ENCODE measurements at places on chromosomes 1 and 21.

DNA sequence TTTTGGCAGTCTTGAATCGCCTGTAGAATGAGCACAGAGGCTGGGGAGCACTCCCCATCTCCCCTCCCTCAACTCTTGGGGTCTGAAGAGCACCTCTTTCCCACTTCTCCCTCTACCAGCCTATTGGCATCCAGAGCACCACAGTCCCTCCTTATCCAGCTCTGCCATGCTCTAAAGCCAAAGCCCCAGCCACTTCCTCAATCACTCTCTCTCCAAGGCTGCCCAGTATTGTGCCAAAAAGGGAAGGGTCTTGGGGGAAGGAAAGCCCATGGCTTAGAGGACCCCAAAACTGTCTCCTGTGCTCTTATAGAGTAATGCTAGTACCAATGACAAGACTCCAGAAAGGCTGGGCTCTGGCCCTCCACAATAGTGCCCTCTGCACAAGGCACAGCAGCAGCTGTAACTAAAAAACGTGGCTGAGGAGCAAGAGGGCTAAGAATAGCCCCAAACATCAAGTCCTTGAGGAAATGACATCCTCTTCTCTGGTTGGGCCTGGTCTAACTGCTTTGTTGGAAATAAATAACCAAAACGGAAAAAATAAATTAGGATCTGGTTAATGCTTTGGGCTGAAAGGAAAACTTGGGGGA lies 28.4 kb downstream of the SLC27A3 start:
- no peak for DNase-seq

DNA sequence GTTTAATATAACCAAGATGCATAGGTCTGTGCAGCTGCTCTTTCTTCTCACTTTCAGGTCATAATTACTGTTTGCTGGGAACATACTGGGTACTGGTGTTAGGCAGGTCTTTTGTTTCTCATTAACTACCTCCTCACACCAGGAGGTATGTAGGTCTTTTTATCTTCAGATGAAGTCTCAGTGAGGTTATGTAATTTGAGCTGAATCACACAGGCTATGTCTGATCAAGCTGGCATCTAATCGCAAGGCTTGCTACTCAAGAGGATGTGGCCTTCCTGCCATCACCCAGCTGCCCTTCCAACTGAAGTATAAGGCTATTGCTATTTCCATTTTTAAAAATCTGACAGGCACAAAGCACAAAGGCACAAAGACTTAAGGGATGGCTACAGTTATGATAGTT lies 96.4 kb downstream of the RUNX1 start:
- DNase-seq: no peak

- DNase-seq: no peak
Observed at GRCh38 chr1:225644666-225645065, 8.3 kb downstream of the ENAH start.

DNA sequence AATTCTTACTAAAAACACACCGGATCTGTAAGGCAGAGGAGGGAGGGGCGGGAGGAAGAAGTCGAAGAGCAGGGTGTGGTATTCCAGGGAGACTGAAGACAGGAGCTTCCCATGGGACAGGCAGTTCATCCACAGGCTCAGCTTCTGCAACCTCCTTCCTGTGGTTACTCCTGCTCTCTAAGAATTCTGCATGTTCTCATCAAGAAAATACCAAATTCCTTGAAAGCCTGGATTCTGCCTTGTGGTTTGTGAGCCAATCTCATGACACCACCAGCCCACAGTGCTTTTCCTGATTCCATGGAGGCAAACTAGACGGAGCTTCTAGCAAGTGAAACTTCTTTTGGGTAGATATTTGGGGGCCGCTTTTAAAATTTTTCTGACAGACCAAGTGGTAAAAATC lies 1.1 kb upstream of the ST6GALNAC3 start:
- no peak for DNase-seq

DNA sequence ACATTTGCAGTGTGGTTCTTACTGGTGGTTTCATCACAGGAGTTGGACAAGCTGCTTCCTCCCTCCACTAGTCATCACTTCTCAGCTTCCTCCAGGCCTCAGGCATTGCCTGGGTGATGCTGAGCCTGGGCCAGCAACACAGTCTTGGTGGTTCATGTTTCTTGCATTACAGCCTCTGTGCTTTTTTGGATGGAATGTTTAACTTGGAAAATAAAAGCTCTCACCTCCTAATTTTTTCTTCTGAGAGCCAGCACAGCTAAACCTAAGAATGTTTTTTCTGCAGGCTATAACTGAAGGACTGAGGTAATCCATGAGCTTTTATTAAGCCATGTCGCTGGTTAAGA lies 66.1 kb upstream of the RHOU start:
- no peak for DNase-seq

DNA sequence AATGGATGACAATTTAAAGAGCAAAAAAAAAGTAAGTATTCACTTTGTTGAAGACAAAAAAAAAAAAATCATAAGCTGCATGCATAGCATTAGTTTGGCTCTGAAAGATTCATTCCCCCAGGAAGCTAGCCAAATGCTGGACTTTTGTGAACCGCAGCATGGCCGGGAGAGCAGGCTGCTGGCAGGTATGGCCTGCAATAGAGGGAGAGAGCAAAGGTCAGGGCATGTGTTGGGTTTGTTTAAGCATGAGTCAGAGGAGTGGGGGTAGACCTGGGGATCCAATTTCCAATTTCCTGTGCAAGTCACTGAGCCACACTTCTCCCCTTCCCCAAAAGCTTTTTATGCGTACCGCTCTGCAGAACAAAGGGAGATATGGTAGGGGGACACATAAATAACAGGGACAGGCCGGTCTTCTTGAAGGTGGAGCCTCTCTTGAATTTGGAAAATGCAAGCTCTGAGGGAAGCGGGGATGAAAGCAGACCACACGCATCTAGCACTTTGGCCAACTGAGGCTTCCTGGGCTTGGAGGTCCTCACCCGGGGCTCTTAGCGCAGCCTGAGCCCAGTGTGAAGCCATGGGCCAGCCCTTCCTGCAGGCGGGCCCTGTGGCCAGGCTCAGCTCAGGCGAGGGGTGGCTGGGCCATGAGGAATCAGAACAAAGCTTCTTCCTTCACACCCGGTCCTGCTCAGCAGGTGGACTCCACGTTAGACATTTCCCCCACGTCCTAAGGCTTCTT lies 171.1 kb downstream of the TOMM20 start:
- DNase-seq: no peak

- no peak for DNase-seq
Observed at GRCh38 chr1:114669562-114670082, at the start of gene DENND2C. Gene DENND2C, minus strand, starts transcription at chr1:114670049. Its CDS starts 44,065 bp downstream, at chr1:114625984.

DNA sequence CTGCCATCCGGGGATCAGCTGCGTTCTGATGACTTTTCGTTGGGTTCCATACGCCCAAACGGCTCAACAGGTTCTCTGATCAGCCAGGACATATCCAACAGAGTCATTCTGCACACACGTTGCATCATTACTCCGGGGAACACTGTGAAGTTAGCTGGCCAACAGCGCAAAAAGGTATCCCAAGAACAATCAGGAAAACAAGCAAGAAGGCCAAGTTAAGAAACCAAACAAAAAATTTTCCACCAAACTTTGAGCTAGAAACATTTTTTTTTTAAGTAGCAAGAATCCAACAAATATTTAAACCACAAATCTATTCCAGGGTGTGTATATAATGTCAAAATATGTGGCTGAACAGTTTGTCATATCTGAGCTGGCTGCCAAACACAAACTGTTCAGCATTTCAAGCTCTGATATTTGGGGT lies 29.2 kb downstream of the NID1 start:
- DNase-seq: no peak

DNA sequence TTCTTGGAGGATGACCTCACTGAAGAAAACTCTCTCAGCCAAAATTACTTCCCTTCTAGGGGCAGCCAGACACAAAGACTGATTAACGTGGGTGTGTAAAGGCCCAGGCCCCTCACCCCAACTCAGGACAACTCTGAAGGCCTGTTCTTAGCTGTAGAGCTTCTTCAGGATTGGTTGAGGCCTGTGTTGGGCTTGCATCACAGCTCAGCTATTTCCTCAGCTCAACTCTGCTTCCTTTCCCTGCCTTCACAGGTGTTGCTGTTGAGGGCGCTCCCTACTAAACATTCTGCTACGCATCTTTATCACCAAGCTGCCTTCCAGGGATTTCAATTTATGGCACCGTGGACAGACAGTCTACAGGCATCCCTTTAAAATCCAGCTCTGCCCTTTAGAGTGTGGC lies 36.8 kb downstream of the MAB21L3 start:
- DNase-seq: no peak

DNA sequence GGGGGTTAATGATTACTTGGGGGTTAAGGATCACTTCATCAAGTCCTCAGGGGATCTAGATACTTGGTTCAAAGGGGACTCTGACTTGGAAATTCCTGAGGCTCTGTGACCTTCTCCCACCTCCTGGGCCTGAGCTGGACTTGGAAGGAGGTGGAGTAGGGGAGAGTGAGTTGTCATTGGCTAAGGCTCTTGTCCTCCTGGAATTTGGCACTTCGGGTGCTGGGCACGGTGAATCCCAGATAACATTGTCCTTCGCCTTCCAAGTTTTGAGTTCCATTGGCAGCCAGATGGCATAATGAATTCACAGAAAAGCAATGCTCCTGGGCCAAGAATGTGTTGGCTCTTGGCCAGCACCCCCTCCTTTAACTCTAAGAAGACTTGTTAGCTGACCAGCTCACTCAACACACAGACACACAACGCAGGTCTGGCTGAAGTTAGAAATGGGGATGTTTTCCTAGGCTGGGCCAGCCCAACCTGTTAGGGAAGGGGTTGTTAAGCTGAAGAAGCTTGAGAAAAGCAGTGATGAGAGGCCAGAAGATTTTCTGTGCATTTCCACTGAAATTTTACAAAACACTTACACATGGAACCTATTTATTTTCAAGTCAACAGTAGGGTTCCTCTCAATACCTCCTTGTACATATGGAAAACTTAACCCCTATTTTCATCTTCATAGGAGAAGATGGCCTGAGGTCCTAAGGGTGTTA lies 29.7 kb downstream of the SLC26A9 start:
- no peak for DNase-seq

- no peak for DNase-seq
Observed at GRCh38 chr1:46224966-46225365, 21.8 kb downstream of the LURAP1 start.

DNA sequence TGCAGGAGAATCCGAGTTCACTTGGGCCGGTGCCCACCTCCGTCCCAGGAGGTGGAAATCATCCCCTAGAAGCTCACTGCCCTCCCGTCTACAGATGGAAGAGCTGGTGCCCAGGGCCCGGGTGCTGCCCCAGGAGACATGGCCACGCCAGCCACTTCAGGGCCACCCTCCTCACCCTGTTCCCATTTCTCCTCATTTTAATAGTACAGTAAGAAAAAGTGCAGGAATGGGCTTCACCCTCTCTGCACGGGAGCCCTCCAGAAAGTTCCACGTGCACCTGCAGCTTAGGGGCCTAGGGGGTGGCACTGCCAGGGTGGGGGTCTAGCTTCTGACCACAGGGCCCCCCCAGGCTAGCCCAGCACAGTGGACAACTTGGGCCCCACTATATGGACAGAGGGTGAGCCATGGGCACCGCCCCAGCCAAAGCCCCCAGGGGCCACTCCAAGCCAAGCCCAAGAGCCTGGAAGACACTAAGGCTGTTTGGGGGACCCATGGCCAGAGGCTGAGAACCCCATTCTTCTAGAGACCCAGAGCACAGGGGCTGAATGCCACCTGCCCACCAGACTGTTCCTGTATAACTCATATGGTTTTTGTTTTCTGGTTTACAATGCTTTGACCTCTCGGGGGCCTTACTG lies 3.4 kb upstream of the FTCD start:
- DNase-seq: no peak

DNA sequence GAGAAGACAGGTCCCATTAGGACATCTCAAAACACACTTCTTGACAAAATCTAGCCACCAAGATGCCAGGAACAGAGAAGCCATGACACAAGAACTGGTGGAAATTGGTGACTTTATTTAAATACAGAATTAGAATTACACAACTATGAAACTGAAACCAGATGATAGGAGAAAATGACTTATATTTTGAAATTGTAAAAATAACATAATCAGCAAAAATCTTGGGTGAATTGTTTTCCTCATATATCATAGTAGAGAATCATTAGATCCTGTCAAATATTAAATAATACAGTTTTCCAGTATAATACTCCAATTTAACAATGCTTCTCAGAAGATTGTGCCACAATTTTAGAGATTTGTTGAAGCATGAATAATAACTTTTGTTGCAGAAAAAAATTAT lies 81.5 kb upstream of the MROH9 start:
- no peak for DNase-seq

GRCh38 chr1:58899587-58900271 lies 115.9 kb upstream of the JUN start:
- no peak for DNase-seq

- DNase-seq: no peak
Observed at GRCh38 chr1:188027613-188028012, 1198.9 kb downstream of the PLA2G4A start.

GRCh38 chr1:154792899-154793298 lies 77.2 kb downstream of the KCNN3 start:
- DNase-seq: no peak

GRCh38 chr1:178134061-178134460 lies 40.2 kb downstream of the RASAL2 start:
- DNase-seq: no peak

DNA sequence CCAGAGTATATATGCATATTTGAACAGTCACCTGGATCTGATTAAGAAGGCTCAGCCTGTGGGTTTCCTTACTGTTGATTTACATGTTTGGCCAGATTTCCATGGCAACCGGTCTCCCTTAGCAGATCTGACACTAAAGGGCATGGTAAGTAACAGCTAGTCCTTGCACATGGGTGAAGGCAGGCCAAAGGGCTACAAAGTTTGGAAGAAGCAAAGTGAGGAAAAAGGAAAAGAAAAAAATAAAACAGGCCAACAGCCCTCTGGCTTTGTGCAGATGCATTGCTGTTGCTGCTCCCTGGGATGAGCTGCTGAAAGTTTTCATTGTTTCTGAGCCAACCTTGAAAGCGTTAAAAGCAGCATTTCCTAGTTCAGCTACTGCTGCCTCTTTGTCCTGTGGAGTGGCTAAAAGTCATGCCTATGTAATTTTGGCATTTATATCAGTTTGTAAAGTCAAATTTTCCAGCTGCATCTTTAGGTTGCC lies 176.5 kb upstream of the HOOK1 start:
- DNase-seq: no peak

DNA sequence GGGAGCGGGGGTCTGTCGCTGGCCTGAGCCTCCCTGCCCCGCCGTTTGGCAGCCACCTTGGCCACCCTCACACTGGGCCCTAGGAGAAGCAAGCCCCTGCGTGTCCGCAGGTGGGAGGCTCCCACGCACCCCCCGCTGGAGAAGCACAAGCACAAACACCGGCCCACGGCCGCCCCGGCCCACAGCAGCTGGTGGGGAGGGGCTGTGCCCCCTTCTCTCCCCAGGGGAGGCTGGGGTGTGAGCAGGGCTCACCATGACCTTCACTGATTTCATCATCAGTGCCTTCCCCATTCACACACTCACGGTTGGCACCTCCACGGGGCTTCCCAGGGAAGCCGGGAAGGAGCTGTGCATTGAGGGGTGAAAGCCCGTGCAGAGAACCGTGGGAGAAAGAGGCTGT lies 7.9 kb downstream of the AGRN start:
- DNase-seq: no peak

Data from head of caudate nucleus (tissue), 42 donors.